RPMI7951 (cell line): ENCODE measurements at places on chromosomes 3 and 15. TPM values are rescaled to one million over a fixed set of nuclear protein-coding genes. Genes with fewer than 3 reads are reported as not detected.

DNA sequence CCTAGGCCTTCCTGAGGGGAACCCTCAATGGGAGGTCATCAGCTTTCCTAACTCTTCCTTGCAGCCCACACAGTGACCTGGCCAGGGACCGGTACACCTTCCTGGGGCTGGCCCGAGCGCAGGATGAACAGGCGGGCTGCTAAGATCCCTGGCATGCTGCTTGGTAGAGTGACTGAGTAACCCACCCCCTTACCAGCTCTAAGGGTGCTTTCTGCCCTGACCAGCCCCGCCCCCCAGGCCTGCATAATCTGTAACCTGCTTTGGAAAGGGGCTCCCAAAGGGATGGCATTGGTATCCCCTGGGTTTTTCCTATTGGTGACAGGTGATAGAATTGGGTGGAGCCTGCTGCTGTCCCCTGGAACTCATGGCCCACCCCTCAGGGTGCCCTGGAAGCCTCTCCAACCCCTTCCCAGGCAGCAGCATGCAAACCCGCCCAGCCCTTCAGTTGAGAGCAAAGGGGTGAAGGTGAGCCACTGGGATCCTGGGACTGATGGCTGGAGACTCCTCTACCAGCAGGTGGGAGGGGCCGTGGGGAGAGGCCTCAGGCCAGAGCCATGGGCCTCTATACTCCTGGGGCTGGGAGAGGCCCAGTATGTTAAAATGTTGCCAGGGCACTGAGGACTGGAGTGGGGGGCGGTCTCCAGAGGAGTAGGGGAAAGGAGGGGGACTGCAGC is 11.1 kb upstream of the KIF7 start:
- no peak for DNase-seq

Gene FGD5
- total RNA-seq, result 5.3 and 7.9 TPM in 2 replicates

DNA sequence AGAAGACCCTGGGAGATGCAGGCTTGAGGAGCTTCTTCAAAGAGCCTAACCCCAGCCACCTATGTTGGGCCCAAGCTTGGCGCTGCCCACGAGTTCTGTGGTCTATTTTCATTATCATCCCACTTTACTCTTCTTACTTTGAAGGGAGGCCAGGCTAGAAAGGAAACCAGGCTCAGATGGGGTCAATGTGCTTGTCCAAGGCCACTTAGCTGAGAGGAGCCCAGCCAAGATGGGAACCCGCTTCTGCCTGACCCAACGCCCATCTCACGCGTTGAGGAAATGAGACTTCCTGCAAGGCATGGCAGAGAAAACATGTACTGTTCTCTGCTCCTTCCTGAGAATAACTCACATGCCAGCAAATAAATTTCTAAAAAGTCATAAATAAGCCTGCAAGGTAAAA is 486.3 kb upstream of the PROK2 start:
- DNase-seq, result no peak

Gene CD86
- not detected in 2 replicates for total RNA-seq

Gene NDN
- 24.0 and 30.2 TPM in 2 replicates for total RNA-seq

DNA sequence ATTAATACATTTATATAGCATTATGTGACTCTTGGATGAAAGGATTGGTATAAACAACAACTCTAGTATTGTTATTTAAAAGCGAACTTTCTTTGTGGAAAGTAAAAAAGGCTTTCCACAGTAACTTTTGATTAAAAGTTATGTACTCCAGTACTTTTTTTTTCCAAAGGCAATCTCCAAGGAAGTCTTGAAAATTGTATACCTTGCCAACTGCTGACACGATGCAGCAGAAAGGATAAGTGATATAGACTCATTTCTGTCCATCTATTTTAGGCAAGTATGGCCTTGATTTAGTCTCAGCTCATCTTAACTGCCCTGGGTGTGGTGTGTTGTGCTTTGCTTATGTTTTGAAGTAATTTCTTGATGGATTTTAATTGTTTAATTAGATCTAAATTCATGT is 79.7 kb downstream of the OTOL1 start:
- no peak for DNase-seq

DNA sequence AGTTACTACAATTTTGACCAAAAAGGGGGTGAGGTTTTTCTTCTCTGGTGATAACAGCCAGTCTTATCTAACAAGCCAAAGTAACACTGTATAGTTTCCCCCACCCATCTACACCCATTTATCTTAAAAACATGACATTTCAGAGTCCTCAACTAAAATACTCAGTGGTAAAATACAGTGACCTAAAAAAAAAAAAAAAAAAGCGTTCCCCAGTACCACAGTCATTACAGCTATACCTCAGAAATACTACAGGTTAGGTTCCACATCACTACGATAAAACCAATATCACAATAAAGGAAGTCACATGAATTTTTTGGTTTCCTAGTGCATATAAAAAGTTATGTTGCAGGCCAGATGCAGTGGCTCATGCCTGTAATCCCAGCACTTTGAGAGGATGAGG is 13.8 kb downstream of the DENND4A start:
- DNase-seq, result no peak

DNA sequence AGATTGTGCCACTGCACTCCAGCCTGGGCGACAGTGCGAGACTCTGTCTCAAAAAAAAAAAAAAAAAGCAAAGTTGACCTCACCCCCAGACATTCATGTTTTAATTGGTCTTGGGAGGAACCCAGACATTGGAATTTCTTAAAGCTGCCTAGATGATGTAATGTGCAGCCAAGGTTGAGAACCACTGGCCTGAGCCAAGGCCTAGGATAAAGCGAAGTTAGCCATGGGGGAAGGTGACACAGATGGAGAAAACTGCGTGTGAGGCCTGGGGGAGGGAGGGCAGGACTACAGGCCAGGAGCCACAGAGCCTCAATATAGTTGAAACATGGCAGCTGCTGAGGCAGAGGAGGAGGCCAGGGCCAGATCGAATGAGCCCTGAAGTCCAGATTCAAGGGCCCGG is 21.0 kb downstream of the GLB1 start:
- no peak for DNase-seq

- peak; percentile 90 for DNase-seq
Measured at GRCh38 chr3:79167651-79168416, 600.0 kb downstream of the ROBO1 start.

- DNase-seq, result peak; percentile 43
Measured at GRCh38 chr3:168061332-168061996, 34.3 kb downstream of the GOLIM4 start.

Gene RTP3
- not detected in 2 replicates for total RNA-seq

- DNase-seq, result no peak
Measured at GRCh38 chr3:134663721-134664456, 13.1 kb upstream of the KY start.

GRCh38 chr3:190097025-190097424 is 23.7 kb downstream of the P3H2 start:
- no peak for DNase-seq

- DNase-seq, result no peak
Measured at GRCh38 chr15:78129751-78130287, 1.4 kb downstream of the CIB2 start.

DNA sequence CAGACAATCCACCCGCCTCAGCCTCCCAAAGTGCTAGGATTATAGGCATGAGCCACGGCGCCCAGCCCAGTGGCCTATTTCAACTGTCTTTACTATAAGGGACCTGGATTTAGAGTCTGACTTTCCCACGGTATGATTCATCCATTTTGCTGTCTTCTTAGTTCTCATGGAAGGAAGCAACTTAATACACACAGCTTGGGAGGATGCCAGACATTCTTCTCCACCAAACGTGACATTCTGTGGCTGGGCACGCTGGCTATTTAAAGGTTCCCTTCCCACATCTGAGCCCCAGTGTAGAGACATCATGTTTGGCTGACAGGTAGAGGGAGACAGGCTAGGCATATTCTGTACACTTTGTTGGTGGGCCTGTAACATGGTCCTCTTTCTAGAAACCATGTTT is 26.2 kb downstream of the FAM43A start:
- DNase-seq, result peak; percentile 97

- no peak for DNase-seq
Measured at GRCh38 chr15:50463423-50464358, 39.5 kb downstream of the USP8 start.

Gene ARPIN
- 12.0 and 15.1 TPM in 2 replicates for total RNA-seq

Gene PLSCR5
- not detected in 2 replicates for total RNA-seq

Gene ABCC5
- 7.2 and 10.1 TPM in 2 replicates for total RNA-seq

GRCh38 chr3:99708207-99708745 is 69.9 kb downstream of the COL8A1 start:
- DNase-seq, result peak; percentile 82

Gene WDR72
- total RNA-seq, result 0.39 TPM in 1 of 2 replicates, not detected in the other

DNA sequence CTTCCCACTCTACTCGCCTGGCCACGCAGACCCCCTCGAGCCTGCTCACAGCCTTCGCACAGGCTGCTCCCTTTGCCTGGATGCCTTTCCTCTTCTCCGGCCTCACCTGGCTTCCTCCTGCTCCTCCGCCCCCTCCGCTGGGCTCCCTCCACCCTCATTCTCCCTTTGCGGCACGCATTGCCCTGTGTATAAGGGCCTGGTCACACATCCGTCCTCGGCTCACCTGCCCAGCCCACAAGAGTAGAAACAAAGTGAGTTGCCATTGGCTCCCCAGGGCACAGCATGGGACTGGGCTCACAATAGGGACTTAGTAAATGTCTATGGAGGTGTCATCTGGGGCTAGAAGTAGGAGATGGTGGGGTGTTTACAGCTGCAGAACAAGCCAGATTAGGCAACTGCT is 4.2 kb downstream of the PLXND1 start:
- no peak for DNase-seq

- no peak for DNase-seq
Measured at GRCh38 chr3:189952272-189952671, 168.4 kb downstream of the P3H2 start.

DNA sequence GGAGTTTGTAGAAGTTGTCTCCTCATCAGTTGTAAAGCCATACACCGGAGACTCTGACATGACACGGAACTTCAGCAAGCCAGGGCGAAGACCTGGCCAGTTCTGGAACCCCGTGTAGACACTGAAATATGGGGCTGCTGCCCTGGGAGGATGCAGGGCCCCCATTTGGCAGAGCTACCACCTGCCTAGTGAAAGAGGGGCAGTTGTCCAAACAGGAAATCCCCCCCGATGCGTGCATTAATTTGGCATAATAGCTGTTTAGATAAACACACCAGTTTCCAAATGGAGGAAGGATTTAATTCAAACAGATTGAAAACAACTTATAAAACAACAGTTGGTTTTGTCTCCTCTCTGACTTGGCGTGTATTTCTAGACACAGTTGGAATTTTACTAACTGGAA is 357.2 kb downstream of the GABRG3 start:
- DNase-seq, result no peak

Gene SQOR
- total RNA-seq, result 40.9 and 48.4 TPM in 2 replicates

- no peak for DNase-seq
Measured at GRCh38 chr3:39149059-39149455, 4.3 kb downstream of the CSRNP1 start.

GRCh38 chr3:173217127-173217526 is 76.1 kb upstream of the SPATA16 start:
- DNase-seq, result no peak

- no peak for DNase-seq
Measured at GRCh38 chr3:193704431-193704830, 111.4 kb downstream of the OPA1 start.

- peak; percentile 99 for DNase-seq
Measured at GRCh38 chr3:125129512-125129997, 73.8 kb upstream of the HEG1 start.

Gene NCEH1
- total RNA-seq, result 21.8 and 24.8 TPM in 2 replicates

- no peak for DNase-seq
Measured at GRCh38 chr15:83899670-83900069, 245.7 kb downstream of the ADAMTSL3 start.

- peak; percentile 21 for DNase-seq
Measured at GRCh38 chr3:71926262-71926600, 141.3 kb upstream of the PROK2 start.

- peak; percentile 47 for DNase-seq
Measured at GRCh38 chr3:24161841-24162240, 216.8 kb downstream of the NR1D2 start.

DNA sequence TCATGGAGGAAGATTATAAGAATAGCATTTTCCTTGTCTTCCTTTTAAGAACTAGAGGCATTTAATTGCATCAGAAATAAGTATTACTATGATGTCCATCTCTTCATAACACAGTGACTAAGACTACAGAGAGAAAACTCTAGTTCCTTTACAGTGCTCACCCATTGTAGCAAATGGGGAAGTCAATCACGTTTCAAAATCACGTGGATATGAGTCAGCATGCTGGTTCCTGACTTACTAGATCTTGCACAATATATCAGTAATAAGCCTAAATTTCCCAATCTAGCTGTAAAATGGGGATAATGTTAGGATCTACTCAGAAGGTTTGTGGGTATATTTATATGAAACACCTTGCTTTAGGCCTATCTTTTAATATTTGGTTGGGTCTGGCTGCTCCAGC is 254.8 kb upstream of the EOMES start:
- DNase-seq, result peak; percentile 84

Gene GOLGA8T
- not detected in 2 replicates for total RNA-seq

Gene CCK
- 1.6 and 7.7 TPM in 2 replicates for total RNA-seq

Gene STRC
- total RNA-seq, result not detected in 2 replicates

DNA sequence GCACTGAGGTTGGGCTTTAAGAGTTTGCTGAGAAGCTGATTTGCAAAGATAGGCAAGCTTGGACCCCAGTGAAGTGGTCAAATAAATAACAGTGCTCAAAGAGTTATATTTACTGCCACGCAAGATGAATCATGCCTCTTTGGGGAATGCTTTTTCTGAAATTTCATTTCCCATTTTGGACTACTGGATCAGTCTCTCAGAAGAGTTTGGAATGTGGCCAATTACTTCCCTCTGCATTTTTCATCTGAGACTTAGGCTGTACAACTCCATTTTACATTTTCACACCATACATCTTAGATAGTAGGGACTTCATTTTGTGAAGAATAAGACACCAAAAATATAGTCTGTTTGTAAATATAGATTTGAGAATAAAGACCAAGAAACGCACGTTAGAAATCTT is 419.7 kb downstream of the FGF12 start:
- no peak for DNase-seq

Gene CFAP161
- total RNA-seq, result 0.36 and 0.59 TPM in 2 replicates

GRCh38 chr3:106965307-106965706 is 411.9 kb upstream of the CCDC54 start:
- DNase-seq, result no peak

DNA sequence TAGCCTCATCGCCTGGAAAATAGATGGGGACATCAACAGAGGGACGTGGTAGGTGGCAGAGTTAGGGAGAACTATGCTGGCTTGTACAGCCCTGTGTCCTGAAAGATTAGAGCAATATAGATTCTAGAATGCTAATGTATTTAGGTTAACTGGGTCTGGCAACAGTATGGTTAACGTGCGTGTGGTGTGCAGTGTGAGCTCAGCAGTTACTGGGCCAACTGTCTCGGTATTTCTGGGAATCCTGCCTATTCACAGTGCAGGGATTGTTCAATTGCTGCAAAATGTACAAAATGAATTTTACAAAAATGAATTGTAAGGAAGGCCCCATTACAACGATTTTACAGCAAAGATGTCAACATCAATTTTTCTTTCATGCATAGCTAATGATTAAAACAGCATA is 20.6 kb downstream of the MEIS2 start:
- no peak for DNase-seq

DNA sequence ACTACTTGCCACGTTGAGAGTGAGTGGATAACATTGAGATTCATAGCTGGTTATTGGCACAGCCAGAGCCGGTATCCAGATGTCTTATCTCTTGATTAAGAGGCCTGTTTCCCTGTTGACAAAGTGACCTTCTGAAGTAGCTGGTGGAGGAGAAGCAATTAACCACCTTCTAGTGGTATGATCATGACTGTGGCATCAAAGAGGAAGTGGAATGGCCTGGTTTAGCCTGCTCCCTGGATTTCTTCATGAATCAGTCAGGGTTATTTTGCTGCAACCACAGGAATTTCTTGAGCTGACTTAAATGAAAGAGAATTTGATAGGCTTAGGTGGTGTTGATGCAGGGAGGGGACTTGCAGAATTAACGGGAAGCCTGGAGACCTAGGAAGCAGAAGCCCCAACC is 398.3 kb downstream of the MFSD1 start:
- peak; percentile 98 for DNase-seq

Gene CRYGS
- 0.49 and 1.1 TPM in 2 replicates for total RNA-seq
